ENCODE measurements at places on chromosomes 6 and 20. TPM values are rescaled to one million over a fixed set of nuclear protein-coding genes. Genes with fewer than 3 reads are reported as not detected.

The HS3ST5 gene
- not detected for total RNA-seq

The TMEM74B gene
- 0.73 TPM for total RNA-seq

GRCh38 chr6:42571611-42572342 lies 7.9 kb downstream of the UBR2 start:
- DNase-seq = no peak

GRCh38 chr6:13033145-13033544 lies 295.2 kb downstream of the TBC1D7 start:
- DNase-seq = no peak

The PACRG gene
- total RNA-seq = not detected

- no peak for DNase-seq
These were observed 133.5 kb downstream of the GPX5 start for GRCh38 chr6:28659250-28659566.

- no peak for DNase-seq
These were observed 19.2 kb downstream of the HMGN3 start for GRCh38 chr6:79215213-79215824.

The HLA-DRB5 gene
- 174 TPM for total RNA-seq

DNA sequence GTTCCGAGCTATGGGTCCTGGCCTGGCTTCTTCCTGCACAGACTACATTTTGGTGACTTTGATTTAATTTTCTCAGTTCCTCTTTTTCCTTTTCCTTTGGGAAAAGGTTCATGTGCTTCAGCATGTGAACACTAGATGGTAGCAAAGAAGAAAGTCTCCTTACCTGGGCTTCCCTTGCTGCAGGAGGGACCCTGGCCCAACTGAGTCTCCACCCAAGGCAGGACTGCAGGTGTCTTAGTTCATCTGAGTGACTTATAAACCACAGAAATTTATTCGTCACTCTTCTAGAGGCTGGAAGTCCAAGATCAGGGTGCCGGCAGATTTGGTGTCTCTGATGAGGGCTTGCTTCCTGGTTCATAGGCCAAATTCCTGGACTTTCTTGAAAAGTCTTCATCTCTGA lies 163.2 kb downstream of the SYCP2 start:
- no peak for DNase-seq

- no peak for DNase-seq
These were observed 4.6 kb downstream of the FILIP1 start for GRCh38 chr6:75489025-75489424.

- DNase-seq = peak; percentile 75
These were observed 30.8 kb downstream of the SF3B5 start for GRCh38 chr6:144064402-144065212.

DNA sequence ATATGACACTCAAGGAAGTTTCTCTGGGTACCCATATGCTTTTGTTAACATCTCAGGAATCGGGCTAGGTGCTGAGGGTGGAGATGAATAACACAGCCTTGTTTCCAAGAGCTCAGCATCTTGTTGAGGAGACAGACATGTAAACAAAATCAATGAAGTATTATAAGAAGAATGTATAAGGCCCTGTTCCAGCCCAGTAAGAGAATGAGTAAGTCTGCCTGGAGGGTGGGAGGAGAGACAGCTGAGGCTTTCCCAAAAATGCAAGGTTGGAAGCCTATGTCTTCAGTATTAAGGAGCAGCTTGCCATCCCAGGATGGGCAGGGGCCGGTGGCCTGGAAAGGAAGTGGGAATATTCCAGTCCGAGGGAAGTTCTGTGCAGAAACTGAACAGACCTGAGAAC lies 615.3 kb upstream of the BTBD3 start:
- no peak for DNase-seq

The HLA-DMB gene
- 587 TPM for total RNA-seq

DNA sequence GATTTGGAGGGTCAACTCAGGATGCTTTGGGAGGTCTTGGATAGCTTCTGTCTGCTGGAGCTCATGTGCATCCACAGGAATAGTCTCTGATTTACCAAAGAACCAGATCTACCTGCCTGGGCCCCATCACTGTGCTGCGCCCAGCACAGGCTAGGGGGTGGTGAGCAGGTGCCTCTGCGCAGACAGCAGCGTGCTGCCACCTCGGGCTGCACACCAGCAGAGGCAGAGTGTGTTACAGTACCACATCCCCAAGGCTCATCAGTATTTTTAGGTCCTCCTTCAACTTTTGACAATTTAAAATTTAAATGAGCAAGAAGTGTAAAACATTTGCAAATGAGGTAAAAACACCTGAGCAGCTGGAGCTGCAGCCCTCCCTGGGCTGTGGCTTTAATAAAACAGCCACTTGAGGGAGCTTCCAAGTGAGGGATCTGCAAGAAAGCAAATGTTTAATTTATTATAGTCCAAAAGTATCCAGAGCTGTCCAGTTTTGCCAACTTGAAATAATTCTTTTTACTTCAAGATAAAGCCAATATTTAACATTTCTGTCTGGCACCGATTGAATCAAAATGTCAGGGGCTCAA lies 324.9 kb downstream of the ZFAND3 start:
- DNase-seq = no peak

DNA sequence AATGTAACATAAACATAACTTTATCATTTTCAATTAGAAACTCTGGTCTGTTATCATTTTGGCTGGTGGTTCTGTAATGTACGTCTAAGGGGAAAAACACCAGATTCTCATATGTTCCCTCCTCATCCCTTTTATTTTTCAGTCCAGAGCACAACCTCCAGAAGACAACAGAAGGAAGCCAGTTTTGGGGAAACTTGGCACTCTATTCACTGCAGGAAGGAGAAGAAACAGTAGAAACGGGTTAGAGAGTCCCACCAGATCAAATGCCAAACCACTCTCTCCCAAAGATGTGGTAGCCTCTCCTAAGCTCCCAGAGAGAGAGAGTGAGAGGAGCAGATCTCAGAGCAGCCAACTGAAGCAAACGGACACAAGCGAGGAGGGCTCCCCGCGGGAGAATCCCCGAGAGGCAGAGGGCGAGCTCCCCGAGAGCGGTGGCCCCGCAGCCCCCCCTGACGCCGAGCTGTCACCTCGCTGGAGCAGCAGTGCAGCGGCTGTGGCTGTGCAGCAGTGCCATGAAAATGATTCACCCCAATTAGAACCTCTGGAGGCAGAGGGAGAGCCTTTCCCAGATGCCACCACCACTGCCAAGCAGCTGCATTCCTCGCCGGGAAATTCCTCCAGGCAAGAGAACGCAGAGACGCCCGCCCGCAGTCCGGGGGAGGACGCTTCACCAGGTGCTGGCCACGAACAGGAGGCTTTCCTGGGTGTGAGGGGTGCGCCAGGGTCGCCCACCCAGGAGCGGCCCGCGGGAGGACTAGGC lies 117.8 kb downstream of the RTN4IP1 start:
- no peak for DNase-seq

The GLP1R gene
- not detected for total RNA-seq

DNA sequence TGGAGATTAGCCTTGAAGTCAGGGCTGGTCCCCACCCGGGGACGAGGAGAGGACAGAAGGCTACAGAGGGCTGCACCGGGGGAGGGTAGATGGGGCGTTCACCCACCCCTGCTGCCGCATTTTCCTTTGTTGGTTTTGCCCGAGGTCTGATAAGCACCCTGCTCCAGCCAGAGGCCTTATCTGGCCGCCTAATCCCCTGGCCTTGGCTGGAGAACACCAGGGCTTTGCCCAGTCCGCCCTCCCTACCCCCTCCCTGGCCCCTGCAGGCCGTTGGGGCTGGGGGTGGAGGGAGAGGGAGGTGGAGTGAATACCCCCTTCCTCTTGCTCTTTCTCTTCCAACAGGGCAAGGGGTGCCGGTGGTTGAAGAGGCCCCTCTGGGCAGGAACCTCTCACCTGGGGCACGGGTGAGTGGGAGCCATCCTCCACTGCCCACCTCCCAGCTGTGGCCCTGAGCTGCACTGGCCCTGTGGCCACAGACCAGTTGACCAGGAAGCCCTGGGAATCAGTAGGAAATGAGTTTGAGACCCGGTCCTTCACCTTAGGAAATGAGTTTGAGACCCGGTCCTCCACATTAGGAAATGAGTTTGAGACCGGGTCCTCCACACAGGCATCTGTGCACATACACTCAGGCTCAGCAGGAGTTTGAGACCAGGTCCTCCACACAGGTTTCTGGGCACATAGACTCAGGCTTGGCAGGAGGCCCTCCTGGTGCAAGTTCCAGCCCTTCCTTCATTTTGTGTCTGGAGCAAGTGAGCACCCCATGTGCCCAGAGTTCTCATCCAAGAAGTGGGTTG lies 12.0 kb upstream of the GATA5 start:
- no peak for DNase-seq

The HEY2 gene
- total RNA-seq = not detected

GRCh38 chr20:54056762-54057639 lies 13.4 kb downstream of the BCAS1 start:
- no peak for DNase-seq

- peak; percentile 75 for DNase-seq
These were observed 1.1 kb upstream of the RPS12 start for GRCh38 chr6:132813173-132813856.

DNA sequence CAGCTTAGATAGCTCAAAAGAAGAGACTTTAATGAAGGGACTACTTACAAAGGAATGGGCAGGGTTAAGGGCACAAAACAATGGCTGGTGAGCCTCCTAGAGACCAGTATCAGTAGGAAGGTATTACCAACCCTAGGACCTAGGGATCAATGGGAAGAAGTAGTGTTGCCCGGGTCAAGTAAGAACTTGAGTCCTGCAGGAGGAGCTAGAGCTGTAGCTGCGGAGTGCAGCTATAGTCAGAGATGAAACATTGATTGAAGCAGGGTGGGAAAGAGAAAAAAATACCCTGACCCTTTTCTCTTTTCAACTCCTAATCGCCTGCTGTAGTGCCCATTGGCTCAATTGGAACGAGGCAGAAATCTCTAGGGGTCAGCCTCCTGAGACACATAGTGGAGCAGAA lies 144.0 kb downstream of the FLRT3 start:
- DNase-seq = no peak

- no peak for DNase-seq
These were observed 94.1 kb downstream of the MAN1A1 start for GRCh38 chr6:119255492-119255891.
